ENCODE measurements at places on chromosomes 3 and 15. TPM values are rescaled to one million over a fixed set of nuclear protein-coding genes. Genes with fewer than 3 reads are reported as not detected.

The HESX1 gene
- total RNA-seq: not detected

The MEX3B gene
- 2.0 TPM for total RNA-seq

The ALDH1A2 gene
- total RNA-seq: 69.0 TPM

The LSMEM2 gene
- 5.3 TPM for total RNA-seq

The ZNF860 gene
- total RNA-seq: 0.34 TPM
